ENCODE measurements at places on chromosomes 1 and 21.

- DNase-seq = peak; percentile 85
Measured at GRCh38 chr1:179141592-179142251, 59.9 kb downstream of the TOR3A start.

DNA sequence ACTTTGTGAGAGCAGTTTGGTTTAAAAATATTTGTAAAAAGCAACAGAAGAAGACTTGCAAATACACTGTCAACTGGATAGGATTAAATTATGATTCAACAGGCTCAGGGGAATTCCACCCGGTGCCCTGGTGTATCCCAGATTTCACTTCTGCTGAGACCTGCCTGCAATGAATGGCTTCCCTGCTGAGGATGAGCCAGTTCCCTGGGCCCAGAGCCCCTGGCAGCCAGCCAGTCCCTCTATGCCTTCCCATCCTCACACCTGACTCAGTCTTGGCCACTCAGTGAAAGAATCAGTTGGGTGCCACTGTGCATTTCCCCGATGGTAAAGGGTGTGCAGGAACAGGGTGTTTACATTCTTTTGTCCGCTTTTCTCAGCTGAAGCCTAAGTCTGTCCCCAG, 64.4 kb downstream of the KCTD3 start:
- DNase-seq = peak; percentile 51

DNA sequence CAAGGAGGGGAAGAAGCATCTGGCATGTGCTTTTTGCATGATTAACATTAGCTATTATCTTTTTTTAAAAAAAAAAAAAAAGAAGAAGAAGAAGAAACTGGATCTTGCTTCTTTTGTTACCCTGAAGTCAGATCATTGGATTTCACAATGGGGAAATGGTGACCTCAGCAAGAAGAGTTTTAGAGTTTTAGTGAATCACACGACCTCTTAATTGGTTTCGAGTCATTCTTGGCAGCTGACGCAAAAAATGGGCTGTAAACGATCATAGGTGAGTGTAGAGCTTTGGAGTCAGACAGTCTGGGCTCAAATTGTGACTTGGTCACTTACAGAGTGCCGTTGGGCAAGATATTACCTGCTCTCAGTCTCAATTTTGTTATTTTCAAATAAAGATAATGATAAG, 33.3 kb upstream of the PGBD5 start:
- DNase-seq = peak; percentile 13

DNA sequence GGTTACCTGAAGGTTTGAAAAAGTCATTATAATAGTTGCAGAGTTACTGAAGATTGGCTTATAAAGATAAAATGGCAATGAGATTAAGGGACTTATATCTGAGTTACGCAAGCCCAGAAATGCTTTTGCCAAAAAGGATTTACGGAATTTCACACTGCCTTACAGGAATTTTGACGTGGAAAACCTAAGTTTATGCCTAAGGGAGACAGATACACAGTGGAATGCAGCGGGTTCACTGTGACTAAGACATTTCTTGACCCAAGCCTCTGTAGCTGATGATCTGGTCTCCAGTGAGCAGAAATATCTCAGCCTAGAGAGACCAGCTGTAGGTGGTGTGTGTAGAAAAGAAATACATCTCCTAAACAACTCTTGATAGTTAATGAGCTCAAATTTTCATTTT, 10.1 kb upstream of the EXO1 start:
- peak; percentile 51 for DNase-seq

DNA sequence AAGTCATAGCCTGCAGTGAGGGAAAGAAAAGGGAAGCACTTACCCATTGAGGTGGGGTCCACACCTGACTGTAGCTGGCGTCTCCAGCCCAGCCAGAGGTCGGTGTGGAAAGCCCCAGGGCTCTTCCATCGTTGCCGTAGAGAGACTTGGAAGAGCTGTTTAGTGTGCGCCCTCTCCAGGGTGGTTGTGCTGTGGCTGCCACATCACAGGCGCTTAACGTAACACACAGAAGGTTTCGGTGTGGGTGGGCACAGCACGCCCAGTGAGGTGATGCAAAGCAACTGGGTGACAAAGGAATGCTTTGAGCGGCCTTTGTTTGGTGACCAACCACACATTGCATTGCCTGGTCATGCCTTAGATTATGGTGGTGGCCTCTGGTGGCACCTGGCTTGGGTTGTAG, 36.8 kb upstream of the KIF1B start:
- DNase-seq = no peak

- DNase-seq = no peak
Measured at GRCh38 chr1:170590921-170591705, 59.1 kb downstream of the GORAB start.

DNA sequence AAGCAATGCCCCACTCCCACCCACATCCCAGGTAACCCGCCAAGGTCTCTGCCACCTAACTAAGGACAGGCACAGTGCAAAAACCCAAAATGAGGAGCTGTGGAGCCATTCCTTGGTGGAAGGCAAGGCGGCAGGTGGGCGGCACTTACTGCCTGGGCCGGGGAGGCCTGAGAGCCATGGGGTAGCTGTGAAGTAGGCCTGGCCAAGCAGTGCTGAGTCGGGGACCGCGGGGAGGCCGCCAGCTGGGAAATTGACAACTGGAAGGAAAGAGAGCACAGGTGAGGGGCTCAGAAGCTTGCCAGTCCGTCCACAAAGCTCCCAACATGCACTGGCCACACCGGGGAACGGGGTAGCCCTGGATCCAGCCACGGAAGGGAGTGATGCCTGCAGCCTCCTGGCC, 85.3 kb downstream of the NPHP4 start:
- DNase-seq = no peak
